Subcutaneous adipose tissue (tissue), 4 donors: ENCODE measurements at places on chromosomes 6 and 20. TPM values are rescaled to one million over a fixed set of nuclear protein-coding genes. Genes with fewer than 3 reads are reported as not detected.

The RAET1E gene
- not detected for total RNA-seq

The WFDC2 gene
- total RNA-seq, result 2.6 TPM

The TAGAP gene
- 2.0 TPM for total RNA-seq

The ADA gene
- total RNA-seq, result 19.4 TPM

The MAPK13 gene
- total RNA-seq, result 2.6 TPM

The COL21A1 gene
- total RNA-seq, result 2.2 TPM

The OXT gene
- 2.0 TPM for total RNA-seq

The CDSN gene
- not detected for total RNA-seq

The GRM1 gene
- not detected for total RNA-seq

The GPX5 gene
- total RNA-seq, result not detected

The C20orf141 gene
- 2.3 TPM for total RNA-seq

The TRIM10 gene
- total RNA-seq, result not detected

The TMEM170B gene
- total RNA-seq, result 23.2 TPM

The DDAH2 gene
- total RNA-seq, result 112 TPM
